ENCODE measurements at places on chromosomes 2 and 18.

DNA sequence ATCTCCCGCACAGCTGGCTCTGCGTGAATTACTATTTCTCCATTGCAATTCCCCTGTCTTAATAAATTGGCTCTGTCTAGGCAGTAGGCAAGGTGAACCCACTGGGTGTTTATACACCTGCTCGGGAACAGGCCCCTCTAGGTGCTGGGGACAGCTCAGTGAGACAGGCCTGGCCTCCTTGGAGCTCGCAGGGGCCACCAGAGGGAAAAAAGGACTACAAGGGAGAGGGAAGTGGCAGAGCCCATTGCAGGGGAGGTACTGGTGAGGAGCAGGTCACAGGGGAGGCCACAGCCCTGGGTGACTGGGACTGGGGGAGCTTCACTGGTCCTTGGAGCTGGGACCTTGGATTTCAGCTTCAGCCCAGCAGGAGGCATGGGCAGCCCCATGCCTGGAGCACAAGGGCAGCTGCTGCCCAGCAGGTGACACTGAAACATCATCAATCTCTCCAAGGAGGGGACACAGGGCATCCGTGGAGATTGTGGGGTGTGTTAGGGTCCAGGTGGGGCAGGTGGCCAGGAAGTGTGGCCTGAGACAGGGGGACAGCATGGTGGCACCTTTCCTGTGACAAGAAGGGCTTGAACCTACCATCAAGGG, 31.2 kb downstream of the NGEF start:
- no peak for DNase-seq

DNA sequence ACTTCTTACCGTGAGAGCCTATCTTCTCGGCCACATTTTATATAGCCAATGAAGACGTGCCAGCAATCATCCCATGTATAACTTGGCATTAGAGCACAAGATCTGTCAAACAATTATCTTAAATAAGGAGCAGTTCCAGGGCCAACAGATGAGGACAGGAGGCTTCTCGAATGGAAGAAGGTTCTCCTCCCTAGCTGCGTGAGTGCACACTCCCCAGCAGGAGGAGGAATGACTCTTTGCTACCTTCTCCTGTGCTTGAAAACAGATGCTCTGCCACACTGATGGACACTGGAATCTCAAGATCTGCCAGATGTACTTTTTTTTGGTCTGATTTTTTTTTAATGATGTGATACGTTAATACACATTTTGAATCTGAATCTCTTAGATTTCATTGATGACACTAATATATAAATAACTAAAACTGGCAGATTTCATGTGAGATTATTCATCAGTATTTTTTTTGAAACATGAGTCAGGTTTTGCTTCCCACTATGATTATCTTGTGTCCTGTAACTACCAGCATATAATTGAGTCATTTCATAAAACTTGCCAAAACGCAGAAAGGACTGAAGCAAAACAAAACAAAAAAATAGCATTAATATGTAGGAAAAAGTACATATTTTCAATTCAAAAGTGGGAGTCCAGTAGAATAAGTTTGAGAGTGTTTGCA, 626 bp upstream of the VIT start:
- DNase-seq, result no peak

DNA sequence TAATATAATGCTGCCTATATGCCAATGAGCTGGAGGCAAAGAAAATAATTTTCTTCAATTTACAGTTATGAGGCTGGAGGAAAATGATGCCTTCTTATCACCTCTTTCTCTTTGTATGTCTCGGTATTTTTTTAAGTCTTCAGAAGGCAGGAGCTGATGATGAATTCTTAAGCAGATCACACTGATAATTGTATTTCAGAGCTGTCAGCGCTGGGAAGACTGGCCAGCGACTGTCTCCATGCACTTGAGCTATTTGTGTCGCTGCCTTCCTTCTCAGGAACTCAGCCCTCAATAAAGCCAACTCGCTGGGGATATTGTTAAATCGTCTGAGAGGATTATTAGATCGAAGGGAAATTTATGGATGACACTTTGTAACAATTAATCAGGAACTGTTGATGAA, 40.3 kb downstream of the PTGR3 start:
- no peak for DNase-seq

DNA sequence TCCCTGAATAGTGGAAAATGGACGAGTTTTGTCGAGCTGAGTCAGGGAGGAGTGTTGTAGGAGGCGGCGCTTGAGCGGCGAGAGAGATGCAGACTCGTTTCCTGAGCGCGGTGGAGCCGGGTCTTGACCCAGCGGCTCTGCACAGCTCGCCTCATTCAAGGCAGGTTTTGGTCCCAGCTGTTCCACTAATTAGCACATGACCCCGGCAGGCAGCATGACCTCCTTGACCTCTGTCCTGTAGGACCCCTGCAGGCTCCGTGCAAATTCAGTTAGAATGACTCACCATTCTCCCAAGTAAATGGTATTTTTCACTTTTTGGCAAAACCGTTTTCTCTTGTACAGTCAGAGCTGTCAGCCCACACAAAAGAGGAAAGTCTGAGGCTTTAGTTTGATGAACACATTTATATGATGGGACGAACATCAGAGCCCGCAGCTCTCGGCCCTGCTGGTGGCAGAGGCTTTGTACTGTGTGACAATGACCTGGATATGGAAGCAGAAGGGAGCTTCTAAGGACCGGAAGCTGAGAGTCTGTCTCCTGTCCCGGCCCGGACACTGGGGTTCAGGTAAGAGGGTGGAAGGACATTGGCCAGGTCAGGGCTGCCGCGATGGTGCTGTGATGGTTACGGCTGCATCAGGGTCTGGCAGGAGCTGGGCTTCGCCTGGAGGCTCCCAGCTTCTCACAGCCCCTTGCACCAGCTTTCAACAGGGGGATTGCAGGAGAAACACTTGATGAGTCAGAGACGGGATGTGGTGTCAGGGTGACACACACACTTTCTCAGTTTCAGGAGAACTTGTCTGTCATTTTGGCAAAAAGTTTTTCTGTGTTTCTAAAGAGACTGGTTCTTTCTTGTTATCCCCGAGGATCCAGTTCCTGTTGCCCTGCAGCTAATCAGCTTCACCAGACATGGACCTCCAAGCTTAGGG, 29.9 kb upstream of the ALKAL2 start:
- DNase-seq, result no peak

GRCh38 chr2:36059691-36060090, 295.9 kb upstream of the CRIM1 start:
- no peak for DNase-seq

GRCh38 chr2:18282026-18282425, 278.4 kb downstream of the RDH14 start:
- DNase-seq, result no peak

GRCh38 chr2:25756536-25756935, 83.2 kb upstream of the DTNB start:
- no peak for DNase-seq

DNA sequence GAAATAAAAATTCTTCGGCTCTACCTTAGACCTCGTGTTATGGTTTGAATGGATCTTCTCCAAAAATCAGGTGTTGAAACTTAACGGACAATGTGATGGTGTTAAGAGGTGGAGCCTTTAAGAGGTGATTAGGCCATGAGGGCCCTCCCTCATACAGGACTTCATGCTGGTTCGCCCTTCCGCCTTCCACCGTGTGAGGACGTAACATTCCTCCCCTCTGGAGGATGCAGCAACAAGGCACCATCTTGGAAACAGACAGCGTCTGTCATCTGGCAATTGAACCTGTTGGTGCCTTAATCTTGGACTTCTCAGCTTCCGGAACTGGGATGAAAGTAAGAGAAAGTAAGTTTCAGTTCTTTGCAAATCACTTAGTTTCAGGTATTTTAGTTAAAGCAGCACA, 126.3 kb upstream of the SPRED2 start:
- DNase-seq, result no peak

- DNase-seq, result peak; percentile 72
Observed at GRCh38 chr2:219541611-219542180, 1.9 kb downstream of the CHPF start.

GRCh38 chr2:233399306-233400225, 45.3 kb downstream of the DGKD start:
- DNase-seq, result no peak

DNA sequence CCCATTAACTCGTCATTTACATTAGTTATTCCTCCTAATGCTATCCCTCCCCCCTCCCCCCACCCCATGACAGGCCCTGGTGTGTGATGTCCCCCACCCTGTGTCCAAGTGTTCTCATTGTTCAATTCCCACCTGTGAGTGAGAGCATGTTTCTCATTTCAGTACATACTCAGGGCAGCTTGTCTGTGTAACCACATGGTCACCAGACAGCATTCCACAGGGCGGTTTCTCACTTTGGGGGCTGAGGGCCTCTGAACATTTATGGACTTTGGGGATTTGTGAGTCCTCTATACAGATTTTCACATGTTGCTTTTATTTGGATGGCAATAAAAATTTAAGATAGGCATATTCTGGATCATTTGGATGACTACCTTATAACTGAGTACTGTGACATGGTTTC, 84.0 kb downstream of the LYPD6B start:
- no peak for DNase-seq

DNA sequence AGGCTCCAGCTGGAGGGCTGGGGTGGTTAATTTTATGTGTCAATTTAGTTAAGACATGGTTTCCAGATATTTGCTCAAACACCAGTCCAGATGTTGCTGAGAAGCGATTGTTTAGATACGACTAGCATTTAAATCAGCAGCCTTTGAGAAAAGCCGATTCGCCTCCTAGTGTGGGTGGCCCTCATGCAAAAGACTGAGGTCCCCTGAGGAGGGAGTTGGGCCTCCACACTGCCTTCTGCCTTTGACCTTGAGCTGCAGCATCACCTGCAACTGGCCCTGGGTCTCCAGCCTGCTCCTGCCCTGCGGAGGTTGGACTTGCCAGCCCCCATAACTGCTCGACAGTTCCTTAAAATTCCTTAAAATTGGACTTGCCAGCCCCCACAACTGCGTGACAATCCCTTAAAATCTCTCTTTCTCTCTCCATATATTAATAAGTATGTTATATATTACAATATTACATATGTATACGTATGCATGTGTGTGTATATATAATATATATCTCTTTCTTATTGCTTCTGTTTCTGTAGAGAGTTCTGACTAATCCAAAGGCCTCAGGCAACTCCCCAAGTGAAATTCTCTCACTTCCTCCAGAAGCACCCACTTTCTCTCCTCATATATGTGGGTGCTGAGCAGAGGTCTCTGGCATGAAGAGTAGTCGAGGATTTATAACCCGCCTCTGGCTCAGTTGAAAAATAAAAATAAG, 14.4 kb downstream of the FBLN7 start:
- DNase-seq, result no peak

DNA sequence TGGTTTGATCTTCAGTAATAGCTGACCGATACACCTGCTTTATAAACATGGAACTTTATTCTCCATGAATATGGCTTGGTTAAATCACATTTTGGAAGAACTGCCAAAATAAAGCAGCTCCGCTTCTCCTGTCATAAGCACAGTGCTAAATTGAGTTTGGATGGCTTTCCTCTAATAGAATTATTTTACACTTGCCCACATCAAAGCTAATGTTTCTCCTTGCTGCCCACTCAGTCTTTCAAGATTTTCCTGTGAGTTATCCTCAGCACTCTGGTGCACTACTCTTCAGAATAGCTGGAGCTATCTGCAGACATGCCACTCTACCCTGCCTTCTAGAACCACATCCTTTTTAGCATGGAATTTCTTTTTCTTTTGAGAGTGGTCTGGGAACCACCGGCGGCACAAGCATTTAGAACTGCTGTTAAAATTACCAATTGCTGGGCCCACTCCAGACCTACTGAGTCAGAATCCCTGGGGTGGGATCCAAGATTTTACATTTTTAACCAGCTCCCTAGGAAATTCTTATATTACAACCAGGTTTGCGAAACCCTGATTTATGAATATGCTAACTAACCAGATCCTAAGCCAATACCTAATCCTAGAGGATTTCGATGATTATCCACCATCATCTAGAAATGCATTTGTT, 283.3 kb downstream of the AFF3 start:
- no peak for DNase-seq

DNA sequence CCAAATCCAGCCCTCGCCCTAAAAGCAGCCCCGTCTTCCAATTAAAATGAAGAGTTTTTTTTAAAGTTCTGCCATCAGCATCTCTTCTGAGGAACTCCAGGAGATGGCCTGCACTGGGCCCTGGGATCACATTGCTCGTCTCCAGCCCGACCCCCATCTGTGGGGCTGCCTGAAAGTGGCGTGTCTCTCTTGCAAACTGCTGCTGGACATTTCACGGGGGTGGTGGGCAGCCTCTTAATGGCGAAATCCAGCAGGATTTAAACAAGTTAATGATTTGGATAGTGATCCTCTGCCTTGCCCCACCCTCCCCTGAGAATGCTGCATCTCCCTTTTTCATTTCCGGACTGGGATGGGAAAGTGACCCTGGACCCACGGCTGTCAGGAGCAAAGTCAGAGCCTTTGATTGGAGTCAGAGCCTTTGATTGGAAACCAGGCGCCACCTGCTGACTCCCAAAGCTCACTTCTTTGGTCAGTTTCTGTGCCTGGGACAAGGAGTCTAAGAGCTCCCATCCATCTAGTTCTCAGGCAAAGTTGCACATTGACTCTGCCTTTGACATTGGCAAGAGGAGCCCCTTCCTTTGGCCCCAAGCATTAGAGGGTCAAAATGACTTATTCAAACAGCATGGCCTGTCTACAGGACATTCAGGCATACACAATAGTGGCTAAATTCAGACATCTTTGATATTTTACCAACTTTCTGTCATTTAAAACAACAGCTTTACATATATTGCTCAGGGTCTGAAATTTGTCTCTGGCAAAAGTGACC, 155.2 kb downstream of the SH3BP4 start:
- peak; percentile 74 for DNase-seq

DNA sequence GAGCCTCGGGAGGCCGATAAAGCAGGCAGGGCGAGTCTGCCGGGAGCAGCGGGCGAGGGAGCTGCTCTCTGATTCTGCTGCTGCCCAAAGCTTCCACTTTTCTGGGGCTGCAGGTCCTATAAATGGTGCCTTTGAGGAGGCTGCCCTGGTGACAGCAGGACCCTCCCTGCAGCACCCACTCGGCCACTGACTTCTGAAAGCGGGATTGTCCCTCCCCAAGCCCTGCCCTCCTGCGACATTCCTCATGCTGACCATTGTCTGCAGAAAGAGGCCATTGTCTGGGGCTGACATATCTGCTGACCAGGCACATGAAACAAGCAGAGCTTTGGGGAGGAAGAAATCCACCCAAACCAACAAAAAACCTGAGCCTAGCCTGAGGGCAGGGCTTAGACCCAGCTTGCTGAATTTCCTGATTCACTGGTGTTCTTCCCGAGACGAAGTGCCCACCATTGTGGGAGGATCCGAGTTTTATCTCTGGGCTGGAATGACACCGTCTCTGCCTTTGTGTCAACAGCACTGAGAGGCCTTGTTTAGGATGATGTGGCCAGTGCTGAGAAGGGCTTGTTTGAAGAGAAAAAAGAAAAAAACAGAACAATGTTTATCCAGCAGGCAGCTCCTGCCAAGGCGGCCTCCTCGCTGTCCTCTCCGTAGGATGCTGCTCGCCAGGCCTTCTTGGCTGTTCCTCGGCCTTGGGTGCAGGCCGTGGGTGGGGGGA, 129.7 kb downstream of the MYCN start:
- no peak for DNase-seq
